Transverse colon (tissue), 4 donors: ENCODE measurements at places on chromosomes 5 and 9. TPM values are rescaled to one million over a fixed set of nuclear protein-coding genes. Genes with fewer than 3 reads are reported as not detected.
A peak's percentile ranks its signal among the peaks of the same experiment; 100 is the strongest.

The CCNO gene
- total RNA-seq = 1.1 TPM

The SPINK6 gene
- total RNA-seq = not detected

The SYNPO gene
- 15.5 TPM for total RNA-seq

The DRD1 gene
- 0.16 TPM for total RNA-seq

DNA sequence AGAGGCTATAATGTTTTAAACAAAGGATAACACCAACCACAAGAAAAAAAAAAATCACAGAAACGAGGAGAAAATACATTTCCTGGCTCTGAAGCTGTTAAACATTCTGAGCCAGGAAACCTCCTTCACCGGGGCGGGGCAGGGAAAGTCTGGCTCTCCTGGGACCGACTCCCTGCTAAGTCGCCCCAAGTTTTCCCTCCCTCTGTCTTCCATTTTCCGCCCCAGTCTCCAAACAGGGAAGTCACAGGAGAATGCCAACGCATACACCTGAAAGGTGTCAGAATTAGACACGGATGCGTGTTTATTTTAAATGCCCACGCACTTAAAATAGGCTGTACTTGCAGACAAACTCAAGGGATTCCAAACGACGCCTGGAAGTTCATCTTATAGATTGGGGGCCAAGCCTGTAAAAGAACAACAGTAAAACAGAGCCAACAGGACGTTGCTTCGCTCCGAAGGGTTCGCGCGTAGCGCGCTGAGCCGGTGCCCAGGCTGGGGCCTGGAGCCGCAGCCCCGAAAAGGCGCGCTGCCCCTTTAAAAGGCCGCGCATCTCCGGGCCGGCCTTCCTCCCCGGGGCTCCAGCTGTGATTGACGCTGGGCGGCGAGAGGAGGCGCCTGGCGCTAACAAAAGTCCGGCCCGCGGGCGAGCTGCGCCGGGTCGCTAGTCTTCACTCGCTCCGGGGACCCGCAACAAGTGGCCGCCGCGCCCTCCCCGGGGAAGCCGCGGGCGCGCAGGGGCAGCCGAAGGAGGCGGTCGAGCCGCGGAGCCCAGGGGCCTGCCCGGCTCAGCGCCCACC is at the start of gene FBXL7:
FBXL7 (plus strand) TSS at position 653 of the 797 bp plus-strand sequence.
- DNase-seq = peak; percentile 55

DNA sequence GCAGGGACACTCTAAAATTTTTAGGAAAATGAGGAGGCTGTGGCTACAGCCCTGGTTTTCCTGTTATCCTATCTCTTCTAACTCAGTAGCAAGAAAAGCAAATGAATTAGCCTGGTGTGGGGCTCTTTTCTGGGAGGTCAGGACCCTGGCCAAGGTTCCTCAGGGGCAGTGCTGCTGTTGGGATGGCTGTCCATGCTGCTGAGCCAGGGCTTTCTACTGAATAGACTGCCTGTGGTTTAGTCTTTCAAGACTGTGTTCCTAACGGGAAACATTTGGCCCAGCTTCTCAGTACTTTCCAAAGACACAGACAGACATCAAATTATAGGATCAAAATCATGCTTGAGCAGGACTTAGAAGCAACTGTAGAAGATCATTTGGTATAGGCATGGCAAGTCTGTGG is 18.1 kb downstream of the TNC start:
- DNase-seq = no peak

GRCh38 chr5:78923622-78923970 is 61.5 kb downstream of the ARSB start:
- no peak for DNase-seq

DNA sequence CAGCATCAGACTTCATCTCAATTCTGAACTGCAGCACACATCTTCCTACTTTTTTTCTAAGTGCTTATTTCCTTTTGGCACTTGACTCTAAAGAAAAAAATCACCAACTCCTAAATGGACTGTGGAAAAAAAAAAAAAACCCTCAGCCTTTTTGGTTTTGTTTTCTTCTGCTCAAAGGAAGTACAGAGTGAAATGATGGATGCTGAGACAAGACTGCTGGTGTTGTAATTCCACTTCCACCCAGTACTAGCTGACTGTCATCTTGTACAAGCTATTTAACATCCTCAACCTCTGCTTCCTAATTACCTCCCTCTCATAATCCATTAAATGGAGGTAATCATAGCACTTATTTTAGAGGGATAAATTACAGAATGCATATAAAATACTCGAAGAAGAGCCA is 171.5 kb upstream of the GNA14 start:
- no peak for DNase-seq

DNA sequence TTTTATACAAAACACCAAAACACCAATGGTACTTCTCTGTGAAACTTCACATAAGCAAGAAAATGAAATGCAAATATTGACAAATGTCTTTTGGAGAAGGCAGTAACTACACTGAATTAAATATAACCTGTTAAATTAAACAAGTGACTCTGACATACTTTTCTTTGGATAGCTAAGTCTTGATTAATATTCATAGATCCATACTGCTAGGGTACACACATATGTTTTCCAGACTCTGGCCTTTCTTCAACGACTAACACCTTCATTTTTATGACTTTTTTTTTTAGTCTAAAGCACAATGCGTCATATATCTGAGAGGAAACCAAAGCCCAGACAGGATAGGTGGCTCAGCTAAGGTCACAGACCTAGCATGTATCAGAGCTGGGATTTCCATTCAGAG is 263.7 kb downstream of the TENT4A start:
- no peak for DNase-seq
